ENCODE measurements at places on chromosomes 2 and 18.

DNA sequence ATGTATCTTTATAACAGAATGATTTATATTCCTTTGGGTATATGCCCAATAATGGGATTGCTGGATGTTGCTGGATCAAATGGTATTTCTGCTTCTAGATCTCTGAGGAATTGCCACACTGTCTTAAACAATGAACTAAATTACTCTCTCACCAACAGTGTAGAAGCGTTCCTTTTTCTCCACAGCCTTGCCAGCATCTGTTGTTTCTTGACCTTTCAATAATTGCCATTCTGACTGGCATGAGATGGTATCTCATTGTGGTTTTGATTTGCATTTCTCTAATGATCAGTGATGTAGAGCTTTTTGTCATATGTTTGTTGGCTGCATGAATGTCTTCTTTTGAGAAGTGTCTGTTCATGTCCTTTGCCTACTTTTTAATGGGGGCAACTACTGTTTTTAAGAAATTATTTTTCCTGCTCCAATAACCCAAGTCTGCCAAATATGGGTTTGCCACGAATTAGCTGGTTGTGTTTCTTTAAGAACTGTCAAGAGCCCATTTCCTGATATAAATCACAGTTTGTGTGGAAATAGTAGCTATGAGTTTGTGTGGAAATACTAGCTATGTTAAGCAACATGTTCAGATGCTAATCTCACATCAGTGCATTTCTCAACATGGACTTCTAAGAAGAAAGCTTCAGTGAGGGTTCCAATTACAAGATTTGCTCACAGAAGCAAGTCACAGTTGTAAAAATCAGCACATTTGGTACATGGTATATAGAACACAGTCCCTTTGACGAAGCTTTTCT, 259.4 kb downstream of the ANAPC1 start:
- DNase-seq = no peak

- no peak for DNase-seq
Observed at GRCh38 chr2:10740226-10740625, 18.8 kb downstream of the ATP6V1C2 start.

GRCh38 chr18:44686156-44686555, 5.5 kb downstream of the SETBP1 start:
- no peak for DNase-seq

GRCh38 chr2:109143214-109144187, 14.5 kb downstream of the SH3RF3 start:
- DNase-seq = peak; percentile 47

GRCh38 chr2:211396815-211397214, 840.4 kb downstream of the CPS1 start:
- DNase-seq = no peak

DNA sequence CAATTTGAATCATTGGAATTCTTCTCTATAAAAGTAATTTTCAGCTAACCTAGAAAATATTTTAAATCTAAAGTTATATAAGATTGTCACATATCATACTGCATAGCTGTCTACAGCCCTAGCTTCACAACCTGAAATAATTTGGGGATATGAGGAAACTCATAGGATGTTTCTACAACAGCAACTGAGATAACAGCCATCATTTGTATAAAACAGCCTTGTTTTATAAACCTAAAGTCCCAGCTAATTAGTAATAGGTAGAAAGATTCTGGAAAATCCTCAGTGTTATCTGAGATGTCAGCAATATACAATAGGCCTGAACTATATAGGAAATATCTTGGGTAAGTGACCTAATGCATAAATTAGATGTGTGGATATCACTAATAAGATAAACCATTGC, 47.6 kb upstream of the TSPYL6 start:
- DNase-seq = no peak

DNA sequence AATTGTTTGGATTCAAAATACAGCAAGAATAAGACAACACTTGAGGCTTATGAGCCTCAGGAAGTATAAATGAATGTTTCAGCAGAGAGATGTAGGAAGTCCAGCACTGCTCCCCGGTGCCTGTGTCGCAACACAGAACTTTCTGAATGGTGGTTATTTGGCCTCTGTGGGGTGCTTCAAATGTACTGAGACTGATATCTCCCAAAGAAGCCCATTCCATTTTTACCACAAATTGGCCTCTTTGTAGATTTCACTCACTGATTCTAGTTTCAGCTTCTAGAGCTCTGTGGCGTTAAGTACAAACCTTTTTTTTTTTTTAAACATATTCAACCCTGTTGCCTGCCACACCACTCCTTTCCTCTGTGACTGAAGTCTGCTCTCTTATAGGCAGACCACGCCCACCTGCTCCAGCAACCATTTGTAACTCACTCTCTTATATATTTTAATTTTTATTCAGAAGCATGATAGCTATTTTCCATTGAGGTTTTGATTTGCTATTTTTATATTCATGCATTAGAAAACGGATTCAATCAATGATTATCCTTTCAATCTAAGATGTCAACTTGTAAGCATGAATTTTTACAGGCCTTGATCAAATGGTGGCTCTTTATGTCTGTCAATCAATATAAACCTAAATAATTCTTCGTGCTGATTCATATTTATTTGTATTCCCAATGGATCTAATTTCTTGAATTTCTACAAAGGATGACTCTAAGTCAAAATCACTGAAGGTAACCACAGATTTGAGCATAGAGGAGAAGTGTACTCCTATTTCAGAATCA, 277.1 kb upstream of the CCDC68 start:
- peak; percentile 61 for DNase-seq

- DNase-seq = no peak
Observed at GRCh38 chr2:61177727-61178549, 15.9 kb downstream of the C2orf74 start.

- peak; percentile 15 for DNase-seq
Observed at GRCh38 chr18:43271593-43272432, 5.5 kb downstream of the SYT4 start.

DNA sequence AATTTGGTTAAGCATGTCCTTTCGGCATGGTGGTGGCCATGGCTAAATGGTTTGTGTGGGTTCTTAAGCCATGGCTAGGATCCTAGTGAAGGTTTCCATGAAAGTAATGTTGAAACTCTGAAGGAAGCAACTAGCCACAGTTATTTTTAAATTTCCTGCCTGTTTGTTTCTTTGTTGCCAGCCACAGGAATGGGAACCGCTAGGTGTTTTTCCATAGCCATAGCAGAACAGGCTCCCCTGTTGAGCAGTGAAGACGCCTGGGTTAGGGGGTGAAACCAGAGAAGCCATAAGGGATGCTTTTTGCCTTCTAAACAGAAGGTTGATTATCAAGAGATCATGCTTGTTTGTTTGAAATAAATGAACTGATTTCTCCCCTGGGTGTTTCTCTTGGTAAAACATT, 60.1 kb upstream of the CHMP1B start:
- no peak for DNase-seq

- DNase-seq = peak; percentile 21
Observed at GRCh38 chr18:60247103-60247502, 125.5 kb downstream of the MC4R start.

DNA sequence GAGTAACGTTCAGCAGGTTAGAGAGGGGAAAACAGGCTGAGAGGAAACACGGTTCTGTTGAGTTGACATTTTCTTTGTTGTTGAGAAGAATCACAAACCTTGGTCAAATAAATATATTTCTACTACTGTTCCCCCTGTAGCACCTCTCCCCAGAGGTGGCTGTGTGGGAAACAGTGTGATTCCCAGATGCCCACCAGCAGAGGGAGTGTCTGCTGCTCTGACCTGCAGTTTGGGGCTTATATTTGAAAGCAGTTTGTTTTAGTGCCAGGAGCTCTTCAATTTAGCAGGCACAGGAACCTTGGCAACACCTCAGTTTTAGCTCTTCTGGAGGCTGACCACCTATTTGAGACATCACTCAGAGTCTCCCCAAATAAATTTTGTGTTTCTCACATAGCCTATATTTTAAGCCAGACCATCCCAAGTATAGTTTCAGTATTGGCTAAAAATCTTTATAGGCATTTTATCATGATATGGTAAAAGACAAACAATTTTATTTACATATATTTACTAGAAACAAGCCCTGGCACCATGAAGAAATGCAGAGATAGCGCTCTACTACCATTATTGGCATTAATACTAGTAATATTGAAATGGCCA, 75.7 kb downstream of the PIK3C3 start:
- DNase-seq = no peak

DNA sequence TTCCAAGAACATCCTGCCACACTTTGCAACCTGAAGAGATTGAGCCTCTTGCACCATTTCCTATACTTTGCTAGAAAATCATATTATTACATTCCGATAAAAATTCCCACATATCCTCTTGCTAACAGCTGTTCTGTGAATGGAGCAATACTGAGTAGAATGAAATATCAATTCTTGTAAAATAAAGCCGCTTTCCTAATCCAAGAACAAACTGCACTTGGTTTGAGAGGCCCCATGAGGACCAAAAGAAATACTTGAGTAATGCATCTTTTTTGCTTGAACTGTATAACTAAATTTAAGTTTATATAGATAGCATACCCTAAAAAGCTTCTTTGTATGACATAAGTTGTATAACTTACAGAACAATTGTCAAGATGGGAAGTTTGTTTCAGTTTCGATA, 632.4 kb upstream of the SLC8A1 start:
- no peak for DNase-seq

DNA sequence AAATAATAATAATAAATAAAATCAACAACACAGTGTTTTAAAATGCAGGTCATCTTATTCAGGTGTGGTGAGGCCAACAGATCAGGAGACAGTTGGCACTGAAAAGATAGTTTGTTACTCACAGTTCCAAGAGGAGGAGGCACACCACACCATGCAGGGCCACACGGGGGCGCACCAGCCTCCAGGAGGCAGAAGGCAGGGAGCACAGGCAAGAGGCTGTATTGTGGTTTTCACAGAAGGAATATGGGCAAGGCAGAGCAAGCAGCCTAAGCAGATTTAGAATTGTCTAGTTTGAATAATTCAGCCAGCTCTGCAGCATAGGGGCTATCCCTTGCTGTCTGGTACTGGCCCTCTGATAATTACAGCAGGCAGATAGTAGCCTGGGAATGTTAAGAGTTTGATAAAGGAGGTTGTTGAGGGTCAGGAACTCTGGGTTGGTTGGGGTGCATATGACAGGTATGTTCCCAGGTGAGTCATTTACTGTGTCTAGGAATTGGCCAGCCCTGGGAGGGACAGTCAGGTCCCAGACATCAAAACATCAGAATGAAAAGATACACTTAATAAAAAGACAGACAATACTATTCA, 31.3 kb downstream of the KIAA2012 start:
- peak; percentile 5 for DNase-seq

DNA sequence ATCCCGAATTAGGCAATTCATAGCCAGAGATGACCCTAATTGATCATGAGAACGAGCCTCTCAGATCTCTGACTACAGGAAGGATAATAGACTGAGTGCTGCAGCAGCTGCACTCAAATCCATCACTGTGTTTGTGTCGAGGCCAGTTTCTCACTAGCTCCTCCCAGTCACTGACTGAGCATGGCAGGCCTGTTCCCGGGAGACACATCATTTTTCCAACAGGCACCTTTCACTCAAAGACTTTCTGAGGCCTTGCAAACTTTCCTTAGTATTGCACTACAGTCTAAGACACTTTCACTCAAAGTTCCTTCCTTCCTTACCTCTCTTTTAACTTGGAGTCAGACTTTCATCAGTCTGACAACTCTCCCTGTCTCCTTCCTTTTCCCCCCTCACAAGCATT, 13.7 kb downstream of the SOS1 start:
- DNase-seq = no peak
